ENCODE measurements at places on chromosomes 6 and 20.

- peak; percentile 31 for DNase-seq
Observed at GRCh38 chr6:75283907-75284631, 523 bp downstream of the TMEM30A start.

- DNase-seq, result no peak
Observed at GRCh38 chr6:162728197-162728596, 423 bp downstream of the PACRG start.

DNA sequence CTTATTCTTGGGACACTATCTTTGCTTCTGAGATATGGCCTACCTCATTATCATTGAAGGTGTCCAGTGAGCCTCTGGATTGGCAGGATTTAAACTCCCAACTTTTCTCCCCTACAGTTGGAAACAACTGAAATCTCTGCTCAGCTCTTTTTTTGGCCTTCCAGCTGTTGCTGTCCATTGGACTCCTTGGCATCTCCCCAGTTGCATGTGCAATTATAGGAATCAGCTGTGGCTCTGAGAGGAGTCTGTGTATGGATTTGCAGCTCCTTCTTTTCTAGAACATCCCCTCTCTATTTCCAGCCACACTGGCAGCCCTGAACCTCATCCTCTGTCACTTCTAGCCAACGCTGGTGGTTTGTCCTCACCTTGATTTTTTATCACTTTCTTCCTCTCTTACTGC, 21.2 kb downstream of the RAB22A start:
- DNase-seq, result no peak

- DNase-seq, result no peak
Observed at GRCh38 chr6:3533981-3534380, 77.1 kb upstream of the SLC22A23 start.

- no peak for DNase-seq
Observed at GRCh38 chr6:7910298-7910653, 312 bp downstream of the TXNDC5 start.

- DNase-seq, result peak; percentile 68
Observed at GRCh38 chr6:111592726-111593511, 12.8 kb downstream of the TRAF3IP2 start.

- DNase-seq, result no peak
Observed at GRCh38 chr6:151493161-151493803, 535 bp upstream of the CCDC170 start.

DNA sequence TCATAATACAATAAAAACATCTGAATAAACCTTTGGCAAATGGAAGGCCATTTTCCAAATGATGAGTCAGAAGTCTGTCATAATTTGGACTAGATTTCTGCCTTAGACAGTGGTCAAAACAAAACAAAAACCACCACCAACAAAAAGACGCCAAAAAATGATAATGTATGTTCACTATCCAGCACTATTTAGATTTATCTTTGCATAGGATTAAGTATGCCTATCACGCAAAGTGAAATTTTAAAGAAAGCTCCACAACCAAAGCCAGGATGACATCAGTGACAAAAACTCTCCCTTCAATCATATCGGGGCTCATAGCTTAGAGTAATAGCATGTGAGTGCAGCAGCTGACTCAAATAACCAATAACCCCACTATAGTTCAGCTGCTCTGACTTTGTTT, 201.9 kb downstream of the MOXD1 start:
- DNase-seq, result peak; percentile 91

DNA sequence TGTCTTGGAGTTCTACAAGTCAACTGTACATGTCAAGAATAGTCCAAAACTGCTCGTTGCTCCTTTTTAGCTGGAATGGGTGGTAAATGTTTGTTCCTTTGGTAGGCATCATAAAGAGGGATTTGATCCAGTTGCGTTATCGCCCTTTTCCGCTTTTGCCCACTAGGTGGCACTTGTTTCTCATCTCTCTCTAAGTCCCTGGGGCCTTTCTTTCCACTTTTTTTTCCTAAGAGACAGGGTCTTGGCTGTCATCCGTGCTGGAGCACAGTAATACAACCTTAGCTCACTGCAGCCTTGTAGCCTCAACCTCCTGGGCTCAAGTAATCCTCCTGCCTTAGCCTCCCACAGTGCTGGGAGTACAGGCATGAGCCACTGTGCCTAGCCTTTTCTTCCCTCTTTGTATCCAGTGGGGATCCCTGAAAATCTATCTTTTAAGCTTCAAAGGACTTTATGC, 20.7 kb downstream of the GTPBP2 start:
- peak; percentile 77 for DNase-seq

GRCh38 chr6:146027586-146028251, 1.1 kb upstream of the GRM1 start:
- DNase-seq, result no peak

DNA sequence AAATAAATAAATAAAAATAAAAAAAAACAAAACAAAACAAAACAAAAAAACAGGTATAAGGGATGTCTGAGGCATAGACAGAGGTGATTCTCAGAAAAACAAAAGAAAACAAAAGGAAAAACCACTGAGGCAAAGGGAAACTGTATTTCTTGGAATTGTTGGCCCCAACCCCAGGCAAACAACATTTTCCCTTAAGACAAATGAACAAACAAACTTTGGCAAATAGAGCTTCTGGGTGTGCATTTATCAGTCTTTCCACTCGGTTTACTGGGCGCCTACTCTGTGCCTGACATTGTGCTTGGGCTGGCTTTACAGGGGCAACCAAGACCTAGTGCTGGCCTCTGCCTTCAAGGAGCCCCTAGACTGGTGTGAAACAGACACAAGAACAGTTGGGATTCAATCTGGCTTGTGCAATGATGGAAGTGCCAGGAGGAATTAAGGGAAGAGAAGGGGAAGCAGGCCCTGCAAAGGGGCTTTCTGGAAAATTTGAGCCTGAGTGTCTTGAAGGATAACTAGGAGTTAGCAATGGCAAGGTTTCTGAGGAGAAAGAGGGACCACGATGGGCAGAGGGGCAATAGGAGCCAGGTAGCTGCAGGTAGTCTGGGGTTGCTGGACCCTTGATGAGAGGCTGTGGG, 33.8 kb upstream of the IER3 start:
- no peak for DNase-seq

- DNase-seq, result peak; percentile 26
Observed at GRCh38 chr20:64131406-64131805, 24.0 kb upstream of the NPBWR2 start.

DNA sequence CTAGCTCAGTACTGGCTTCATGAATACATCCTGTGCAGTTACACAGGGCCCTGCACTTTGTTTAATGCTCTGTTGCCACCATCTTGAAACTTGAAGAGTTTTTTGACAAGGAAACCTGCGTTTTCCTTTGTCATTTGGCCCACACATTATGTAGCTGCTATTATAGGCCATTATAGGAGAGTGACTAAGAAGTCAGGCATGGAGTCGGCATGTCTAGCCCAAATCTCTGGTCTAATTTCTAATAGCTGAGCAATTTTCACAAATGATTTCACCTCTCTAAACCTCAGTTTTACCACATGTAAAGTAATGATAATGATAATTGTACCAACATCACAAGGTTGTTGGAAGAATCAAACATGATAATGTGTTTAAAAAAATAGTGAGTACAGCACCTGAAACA, 67.1 kb upstream of the MYLIP start:
- DNase-seq, result peak; percentile 37

DNA sequence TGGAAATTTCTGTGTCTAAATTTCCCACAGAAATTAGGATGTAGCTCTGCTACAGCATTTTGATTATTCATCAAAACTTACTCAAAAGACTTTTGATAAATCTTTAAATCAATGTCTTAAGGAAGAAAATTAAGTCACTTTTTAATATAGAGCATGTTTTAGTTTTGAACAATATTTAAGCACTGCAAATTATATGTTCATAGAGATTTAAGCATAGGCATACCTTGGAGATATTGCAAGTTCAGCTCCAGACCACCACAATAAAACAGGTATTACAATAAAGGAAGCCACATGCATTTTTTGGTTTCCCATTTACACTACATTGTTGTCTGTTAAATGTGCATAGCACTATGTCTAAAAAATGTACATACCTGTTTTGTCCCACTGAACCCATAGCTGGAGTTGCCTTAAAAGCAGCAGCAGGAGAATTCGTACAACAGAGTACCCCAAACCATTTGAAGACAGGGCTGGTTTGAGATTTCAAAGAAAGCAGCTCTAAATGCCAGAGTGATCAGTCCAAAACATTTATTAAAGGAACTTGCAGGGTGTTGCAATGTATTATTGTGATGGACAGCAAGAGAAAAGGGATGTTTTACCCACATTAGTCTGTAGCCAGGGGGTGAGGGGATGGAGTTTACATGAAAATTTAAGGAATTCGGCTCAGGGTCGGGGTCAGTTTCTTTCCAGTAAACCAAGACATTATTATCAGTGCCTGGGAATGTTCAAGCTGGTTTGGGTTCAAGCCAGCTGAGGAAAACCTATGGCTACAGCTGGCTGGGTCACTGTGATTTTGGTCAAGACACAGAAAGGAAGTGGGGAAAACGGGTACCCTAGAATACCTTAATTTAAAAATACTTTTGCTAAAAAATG, 6.3 kb upstream of the LOC128125822 start:
- DNase-seq, result peak; percentile 15

DNA sequence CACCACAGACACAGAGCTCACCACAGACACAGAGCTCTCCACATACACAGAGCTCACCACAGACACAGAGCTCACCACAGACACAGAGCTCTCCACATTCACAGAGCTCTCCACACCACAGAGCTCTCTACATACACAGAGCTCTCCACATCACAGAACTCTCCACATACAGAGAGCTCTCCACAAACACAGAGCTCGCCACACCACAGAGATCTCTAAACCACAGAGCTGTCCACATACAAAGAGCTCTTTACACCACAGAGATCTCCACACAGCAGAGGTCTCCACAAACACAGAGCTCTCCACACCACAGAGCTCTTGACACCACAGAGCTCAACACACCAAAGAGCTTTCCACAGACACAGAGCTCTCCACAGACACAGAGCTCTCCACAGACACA, 55.8 kb downstream of the ERMARD start:
- no peak for DNase-seq

GRCh38 chr20:48531505-48531904, 296.3 kb downstream of the PREX1 start:
- no peak for DNase-seq

- no peak for DNase-seq
Observed at GRCh38 chr6:142548566-142548965, 246.8 kb downstream of the ADGRG6 start.

GRCh38 chr6:87917886-87918285, 129.8 kb upstream of the SPACA1 start:
- DNase-seq, result no peak

DNA sequence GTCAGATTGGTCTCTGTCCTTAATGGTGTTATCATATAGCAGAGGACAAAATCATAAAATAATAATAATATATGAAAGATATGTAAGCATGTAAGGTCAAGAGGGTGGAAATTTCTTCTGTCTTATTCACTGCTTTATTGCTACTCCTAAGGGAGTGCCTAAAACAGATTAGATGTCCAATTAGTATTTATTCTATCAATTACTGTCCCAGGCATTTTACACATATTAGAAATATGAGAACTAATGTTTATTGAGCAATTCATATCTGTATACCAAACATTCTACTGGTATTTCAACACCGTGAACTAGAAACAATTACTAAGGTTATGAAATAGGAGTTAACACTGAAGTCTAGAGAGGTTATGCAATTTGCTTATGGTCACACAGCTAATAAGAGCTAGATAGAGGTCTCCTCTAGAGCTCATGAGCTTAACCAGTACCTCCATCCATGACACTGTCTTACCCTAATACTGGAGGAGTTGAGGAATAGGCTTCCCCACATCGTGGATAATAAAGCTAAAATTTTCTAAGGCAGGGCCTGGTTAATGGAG, 302.3 kb downstream of the PLCB1 start:
- DNase-seq, result no peak

DNA sequence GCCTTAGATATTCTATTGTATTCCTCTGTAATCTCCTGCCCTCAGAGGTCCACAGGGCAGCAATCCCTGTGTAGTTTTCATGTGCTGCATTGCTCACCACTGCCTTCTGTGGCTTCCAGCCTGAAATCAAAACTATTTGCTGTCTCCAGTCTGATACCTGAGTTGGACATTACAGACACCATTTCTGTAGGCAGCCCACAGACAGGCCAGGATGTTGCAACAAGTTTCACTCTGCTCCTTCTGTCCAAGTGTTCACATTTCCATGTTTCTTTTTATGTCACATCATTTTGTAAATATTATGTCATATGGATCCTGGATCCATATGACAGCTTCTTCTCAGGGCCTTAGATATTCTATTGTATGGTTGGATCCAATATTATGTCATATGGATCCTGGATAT, 21.7 kb downstream of the ECI2 start:
- DNase-seq, result no peak

- no peak for DNase-seq
Observed at GRCh38 chr20:2305479-2305878, 9.7 kb downstream of the TGM3 start.

GRCh38 chr6:28808383-28808782, 115.4 kb downstream of the TRIM27 start:
- no peak for DNase-seq

DNA sequence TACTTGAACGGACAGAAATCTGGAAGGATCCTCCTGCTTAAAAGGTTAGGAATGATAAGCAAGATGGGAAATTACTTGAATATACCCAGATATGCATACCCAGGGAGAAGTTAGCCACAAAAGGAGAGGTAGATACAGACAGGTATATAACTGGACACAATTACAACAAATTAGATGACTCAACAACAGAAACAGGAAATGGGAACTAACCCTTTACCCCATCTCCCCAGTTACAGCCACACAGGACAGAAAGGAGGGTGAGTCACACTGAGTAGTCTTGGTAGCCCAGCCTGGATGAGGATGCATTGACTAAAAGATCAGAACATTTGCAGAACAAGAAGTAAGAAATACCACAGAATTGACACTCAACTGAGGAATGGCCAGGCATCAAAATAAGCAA, 61.2 kb downstream of the C6orf52 start:
- peak; percentile 6 for DNase-seq

GRCh38 chr6:52529311-52529710, 47.5 kb downstream of the TRAM2 start:
- no peak for DNase-seq

DNA sequence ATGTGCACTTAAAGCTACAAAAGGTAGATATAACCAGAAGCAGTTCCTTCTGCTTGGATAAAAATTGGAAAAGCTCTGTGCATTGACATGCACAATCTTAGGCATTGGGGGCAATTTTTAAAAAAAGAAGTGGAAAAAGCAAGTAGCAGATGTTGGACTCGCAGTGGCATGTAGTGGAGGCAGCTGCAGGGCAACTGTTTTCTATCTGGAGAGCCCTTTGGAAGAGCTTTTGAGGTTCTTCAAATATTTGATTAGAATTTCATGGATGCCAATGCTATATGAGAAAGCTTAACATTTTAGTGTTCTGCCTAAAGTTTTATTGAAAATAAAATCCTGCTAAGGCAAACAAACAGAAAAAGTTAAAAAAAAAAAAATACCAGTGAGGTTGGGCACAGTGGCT, 388.3 kb upstream of the RNF217 start:
- no peak for DNase-seq

DNA sequence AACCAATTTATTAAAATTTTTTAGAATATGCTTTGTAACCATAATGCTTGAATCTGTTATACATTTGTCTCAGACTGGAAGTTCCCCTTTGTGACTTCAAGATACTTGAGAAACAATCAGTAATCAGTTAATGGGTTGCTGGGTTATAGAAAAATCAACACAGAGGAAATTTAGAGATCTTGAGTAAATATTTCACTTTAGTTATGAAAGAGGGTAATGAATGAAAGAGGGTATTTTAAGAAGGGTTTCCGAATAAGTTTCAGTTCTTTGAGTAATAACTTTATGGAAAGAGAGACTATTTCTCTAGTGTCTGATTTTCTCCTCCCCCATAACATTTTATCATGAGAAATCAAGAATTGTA, 21.4 kb downstream of the ZFAND3 start:
- no peak for DNase-seq

Data from fibroblast of skin of back (primary cell).